ENCODE measurements at places on chromosomes 12 and 14. TPM values are rescaled to one million over a fixed set of nuclear protein-coding genes. Genes with fewer than 3 reads are reported as not detected.

The SP1 gene
- 31.3 TPM for total RNA-seq

The TC2N gene
- 0.26 TPM for total RNA-seq

The SPTB gene
- total RNA-seq = under 0.01 TPM

GRCh38 chr14:60204104-60204842, 39.1 kb upstream of the DHRS7 start:
- H3K27me3 ChIP-seq = peaks cover 5% of the 10 kb centered on the region
- H3K36me3 ChIP-seq = no peaks in the 10 kb centered on the region
- H3K4me3 ChIP-seq = no peak overlapping the region
- no peak for DNase-seq
- H3K4me1 ChIP-seq = no peaks in the 10 kb centered on the region

DNA sequence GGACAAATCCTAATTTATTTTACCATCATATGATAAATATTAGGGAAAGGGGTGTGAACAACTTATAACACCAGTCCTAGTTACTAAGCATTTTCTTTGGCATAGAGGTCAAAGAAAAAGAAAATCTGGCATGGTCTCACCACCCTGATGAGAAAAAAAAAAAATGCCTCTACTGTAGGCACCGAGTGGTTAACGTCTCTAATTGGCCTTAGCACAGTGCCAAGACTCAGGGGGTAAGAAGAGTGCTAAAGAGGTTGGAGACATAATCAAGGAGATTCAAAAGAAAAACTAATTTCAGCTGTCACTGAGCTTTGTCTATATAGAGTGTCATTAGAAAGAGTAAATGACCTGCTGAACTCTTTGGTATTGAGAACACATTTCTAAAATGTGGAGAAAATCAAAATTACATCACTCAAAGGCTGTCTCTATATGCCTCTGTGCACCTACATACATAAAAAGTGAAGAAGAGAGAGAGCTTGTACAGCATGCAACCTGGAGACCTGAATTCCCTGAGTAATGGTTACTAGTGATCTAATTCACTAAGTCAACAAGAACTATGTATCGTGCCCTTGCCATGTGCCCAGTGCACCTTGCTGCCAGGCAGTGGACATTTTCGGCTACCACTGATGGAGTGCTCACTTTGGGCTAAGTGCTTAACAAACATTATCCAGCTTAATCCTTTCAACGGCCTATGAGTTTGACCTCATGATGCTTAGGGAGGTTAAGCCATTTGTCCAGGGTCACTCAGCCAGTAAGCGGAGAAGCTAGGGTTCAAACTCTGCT, 113.8 kb upstream of the G2E3 start:
- H3K36me3 ChIP-seq = no peaks in the 10 kb centered on the region
- no peak overlapping the region for H3K27ac ChIP-seq
- no peak overlapping the region for H3K4me3 ChIP-seq
- H3K27me3 ChIP-seq = peaks cover 2% of the 10 kb centered on the region
- no peaks in the 10 kb centered on the region for H3K4me1 ChIP-seq

DNA sequence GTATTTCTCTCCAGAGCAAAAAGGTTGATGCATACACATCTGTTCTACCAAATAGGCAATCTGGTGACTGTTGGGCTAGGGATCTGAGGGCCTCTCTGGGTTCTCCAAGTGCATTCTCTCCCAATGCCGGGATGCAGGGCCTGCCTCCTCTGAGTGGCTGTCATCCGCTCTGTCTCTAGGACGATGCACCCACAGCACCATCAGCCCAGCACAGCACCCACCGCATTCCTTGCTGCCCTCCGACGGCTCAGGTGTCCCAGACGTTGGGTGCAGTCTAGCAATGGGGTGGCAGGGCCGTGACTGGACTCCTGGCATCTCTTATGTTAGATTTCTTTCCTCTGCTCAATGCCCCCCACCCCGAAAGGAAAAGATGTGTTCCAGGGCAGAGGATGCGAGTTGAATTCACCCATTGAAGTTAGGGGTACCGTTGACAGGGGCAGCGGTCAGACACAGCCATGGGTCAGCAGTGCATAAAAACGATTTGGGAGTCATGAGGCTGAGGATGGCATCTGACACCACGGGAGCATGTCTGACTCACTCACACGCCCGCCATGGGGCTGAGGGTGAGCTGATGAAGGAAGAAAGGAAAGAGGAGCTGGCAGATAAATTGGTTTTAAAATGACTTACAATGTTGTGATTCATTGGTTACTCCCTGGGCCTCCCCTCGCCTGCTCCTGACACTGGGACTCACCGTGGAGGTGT, 93.2 kb upstream of the C14orf180 start:
- no peak for DNase-seq
- H3K4me1 ChIP-seq = no peaks in the 10 kb centered on the region
- no peaks in the 10 kb centered on the region for H3K36me3 ChIP-seq
- H3K4me3 ChIP-seq = no peak overlapping the region
- H3K27ac ChIP-seq = no peak overlapping the region

GRCh38 chr12:29537298-29537697, 39.8 kb upstream of the OVCH1 start:
- peaks cover 6% of the 10 kb centered on the region for H3K4me1 ChIP-seq
- DNase-seq = peak; percentile 53

GRCh38 chr14:36091096-36091495, 85.4 kb downstream of the PTCSC3 start:
- H3K36me3 ChIP-seq = no peaks in the 10 kb centered on the region
- H3K27ac ChIP-seq = no peak overlapping the region
- DNase-seq = peak; percentile 96
- H3K4me3 ChIP-seq = no peak overlapping the region
- H3K4me1 ChIP-seq = peaks cover 2% of the 10 kb centered on the region

Data from fibroblast of lung (primary cell).